NB4 (cell line): ENCODE measurements at places on chromosomes 12 and 14.

GRCh38 chr14:33484264-33484663 lies 466.6 kb downstream of the EGLN3 start:
- no peak for DNase-seq

DNA sequence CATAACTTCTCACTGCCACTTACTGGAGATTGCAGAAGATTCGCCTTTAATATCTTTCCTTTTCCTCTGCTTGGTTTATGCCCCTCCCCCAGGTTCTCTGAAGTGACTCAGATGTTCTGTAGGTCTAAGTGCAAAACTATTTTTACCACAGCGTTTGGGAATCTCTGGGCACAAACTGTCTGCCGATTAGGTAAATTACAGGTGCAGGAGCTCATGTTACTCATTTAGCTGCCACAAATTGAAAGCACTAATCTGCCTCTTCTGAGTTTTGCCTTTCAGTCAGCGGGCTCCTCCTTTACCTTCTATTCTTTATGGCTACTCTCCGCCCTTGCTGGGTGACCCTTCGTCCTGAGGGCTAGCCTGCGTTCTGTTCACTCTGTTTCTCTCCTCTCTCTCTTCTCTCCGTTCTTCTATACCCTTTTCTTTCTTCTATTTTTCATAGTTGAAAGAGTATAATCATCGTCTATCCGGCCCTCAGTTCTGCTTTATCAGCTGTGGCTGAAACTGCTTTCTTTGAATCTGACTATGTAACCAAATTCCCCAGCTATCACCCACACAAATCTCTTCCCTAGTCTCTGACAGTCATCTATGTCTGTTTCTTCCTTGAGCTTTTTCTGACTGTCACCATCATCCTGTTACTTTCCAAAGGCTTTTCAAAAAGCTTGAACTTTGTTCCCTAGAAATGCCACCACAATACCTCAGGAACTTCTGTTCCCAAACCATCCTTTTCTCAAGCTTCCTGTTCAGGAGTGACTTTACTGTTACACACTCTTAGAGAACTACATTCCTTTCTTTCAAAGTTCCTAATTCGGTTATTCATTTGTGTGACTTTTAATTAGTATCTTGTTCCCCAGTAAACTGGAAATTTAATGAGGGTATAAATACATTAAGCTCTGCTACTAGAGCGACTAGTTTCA lies 4.3 kb upstream of the MYF6 start:
- DNase-seq = no peak

DNA sequence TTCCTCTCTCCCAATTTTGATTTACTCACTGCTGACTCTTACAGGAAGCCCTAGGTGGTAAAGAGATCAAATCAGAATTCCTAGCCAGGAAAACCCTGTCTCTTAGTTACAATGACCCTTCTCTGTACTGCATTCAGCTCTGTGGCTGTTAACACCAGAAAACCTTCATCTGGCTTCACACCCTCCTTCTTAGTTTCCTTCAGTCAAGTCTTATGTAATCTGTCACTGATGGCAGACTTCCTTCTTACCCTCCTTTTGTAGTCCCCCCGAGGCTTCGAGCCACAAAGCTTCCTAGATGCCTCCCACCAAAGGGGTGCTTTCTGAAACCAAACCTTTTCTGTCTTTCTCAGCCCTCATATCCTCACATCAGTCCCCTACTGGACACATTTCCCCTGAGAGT lies 16.5 kb downstream of the NGDN start:
- DNase-seq = peak; percentile 16

DNA sequence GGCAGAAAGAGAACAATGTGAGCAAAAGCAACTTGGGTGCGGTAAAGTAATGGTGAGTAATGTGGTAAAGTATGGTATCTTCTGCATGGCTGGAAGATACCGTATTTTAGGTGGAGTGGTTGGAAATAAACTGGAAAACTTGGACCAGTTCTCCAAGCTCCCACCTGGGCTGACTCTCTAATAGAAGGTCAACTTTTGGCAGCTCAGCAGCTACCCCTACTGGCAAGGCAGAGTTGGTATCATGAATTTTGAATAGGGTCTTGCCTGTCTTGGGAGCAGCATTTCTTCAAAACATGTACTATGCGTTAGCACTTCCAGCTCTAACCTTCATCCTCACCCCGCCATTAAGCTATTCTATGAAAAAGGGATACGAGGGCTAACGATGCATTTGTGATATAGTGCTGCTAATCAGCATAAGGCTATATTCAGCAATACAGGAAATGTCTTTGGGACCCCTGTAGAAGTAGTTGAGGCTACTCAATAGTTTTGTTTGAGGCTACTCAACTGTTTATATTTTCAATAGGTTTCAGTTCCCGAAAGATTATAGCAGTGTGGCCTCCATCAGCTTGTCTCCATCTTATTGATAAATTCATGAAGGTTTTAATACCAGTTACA lies 276.3 kb upstream of the FAR2 start:
- DNase-seq = peak; percentile 77

GRCh38 chr14:74546416-74546815 lies 52.9 kb downstream of the ISCA2 start:
- no peak for DNase-seq

DNA sequence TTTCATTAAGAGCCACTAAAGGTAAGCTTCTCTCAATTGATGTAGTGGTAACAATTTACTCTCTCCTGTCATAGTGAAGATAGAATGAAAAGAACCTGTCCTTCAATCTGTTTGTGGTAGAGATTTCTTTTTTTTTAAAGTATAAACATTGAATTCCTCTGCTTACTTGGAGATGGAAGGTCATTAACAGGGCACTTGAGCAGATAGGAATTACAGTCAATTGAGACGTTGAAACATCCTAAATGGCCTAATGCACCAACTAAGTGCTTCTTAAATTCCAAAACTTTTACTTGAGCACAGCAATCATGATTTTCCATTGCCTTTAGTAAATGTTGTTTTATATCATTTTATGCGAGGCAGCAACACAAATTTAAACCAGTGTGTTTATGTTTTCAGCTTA lies 241.4 kb downstream of the FOXG1 start:
- DNase-seq = no peak

DNA sequence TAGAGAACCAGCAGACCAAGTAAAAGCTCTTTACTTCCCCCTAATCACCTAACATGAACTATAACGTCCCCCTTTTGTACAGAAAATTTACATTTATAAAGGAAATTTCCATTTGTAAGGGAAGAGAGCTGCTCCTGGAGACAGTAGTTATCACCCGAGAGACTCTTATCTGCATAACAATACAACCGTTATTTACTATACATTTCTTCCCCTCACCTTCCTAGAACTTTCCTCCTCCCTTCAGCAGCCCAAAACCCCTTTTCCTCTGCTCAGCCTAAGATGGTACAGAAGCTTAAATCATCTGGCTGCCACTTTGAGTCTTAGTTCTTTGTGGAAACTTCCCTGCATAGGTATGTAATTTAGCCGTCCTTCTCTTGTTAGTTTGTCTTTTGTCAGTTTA lies 40.4 kb upstream of the ETV6 start:
- DNase-seq = no peak

DNA sequence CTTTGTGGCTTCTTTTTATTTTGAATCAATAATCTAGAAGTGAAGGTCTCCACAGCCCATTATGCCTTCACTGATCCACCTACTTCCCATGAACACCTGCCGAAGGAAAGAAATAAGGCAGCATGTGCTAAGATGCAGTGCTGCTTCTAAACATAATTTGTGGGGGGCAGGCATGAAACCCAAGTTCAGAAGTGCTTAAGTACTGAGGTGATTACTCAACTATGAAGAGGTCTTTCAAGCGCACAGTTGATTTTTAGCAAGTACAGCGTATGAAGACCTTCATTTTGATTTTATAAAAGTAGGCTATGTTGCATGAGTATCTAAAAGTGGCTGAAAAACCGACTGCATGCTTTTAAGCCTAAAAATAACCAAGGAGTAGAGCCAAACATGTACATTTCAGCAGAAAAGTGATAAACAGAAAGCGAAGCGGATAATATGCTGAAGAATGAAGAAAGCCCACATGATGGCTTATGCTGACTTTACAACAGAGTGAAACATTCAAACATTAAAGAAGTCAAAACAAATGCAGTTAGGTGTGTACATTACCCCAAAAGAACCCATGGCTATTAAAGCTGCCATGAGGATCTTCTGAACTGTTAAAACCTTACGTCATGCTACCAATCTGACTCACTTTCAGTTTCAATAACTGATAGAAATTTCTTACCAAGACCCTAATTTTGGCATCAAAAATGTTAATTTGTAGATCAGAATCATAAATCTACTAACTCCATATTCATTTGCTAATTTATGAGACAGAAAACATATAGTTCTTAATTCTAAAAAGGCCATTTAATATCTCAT lies 29.3 kb downstream of the KICS2 start:
- no peak for DNase-seq
